ENCODE measurements at places on chromosomes 5 and 9.
A peak's percentile ranks its signal among the peaks of the same experiment; 100 is the strongest.

GRCh38 chr5:111753884-111754589 lies 3.0 kb downstream of the NREP start:
- DNase-seq = no peak

GRCh38 chr5:135141303-135142268 lies 107.6 kb upstream of the PITX1 start:
- DNase-seq = no peak

DNA sequence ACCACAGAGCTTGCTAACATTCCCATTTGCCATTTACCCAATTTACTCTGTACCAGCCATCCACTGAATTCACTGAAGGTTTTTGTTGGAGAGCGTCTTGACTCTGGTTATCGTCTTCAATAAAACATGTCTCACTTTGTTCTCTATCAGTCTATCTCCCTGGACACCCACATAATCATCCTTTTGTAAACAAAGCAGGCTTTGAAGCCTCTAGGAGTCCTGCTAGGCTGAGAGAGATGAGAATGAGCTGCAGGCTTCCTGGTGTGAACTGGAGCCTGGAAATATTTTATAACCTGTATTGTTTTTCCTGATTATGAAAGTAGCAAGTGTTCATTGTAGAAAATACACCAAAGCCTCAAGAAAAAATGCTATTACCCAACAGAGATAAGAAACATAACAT lies 140.6 kb upstream of the ZNF366 start:
- no peak for DNase-seq

GRCh38 chr5:76451031-76451701 lies 48.1 kb downstream of the IQGAP2 start:
- DNase-seq = no peak

- DNase-seq = no peak
Measured at GRCh38 chr5:54469622-54470021, 14.1 kb downstream of the HSPB3 start.

GRCh38 chr5:140351609-140352334 lies 5.4 kb upstream of the HBEGF start:
- DNase-seq = peak; percentile 75

GRCh38 chr9:38619556-38620447 lies 594 bp downstream of the ANKRD18A start:
- no peak for DNase-seq

GRCh38 chr9:97895695-97896332 lies 26.5 kb downstream of the TRMO start:
- no peak for DNase-seq

GRCh38 chr5:39102684-39103155 lies 28.5 kb upstream of the RICTOR start:
- DNase-seq = no peak

- no peak for DNase-seq
Measured at GRCh38 chr9:72533322-72533721, 11.9 kb downstream of the TMC1 start.

- DNase-seq = no peak
Measured at GRCh38 chr9:16642421-16643109, 227.9 kb downstream of the BNC2 start.

DNA sequence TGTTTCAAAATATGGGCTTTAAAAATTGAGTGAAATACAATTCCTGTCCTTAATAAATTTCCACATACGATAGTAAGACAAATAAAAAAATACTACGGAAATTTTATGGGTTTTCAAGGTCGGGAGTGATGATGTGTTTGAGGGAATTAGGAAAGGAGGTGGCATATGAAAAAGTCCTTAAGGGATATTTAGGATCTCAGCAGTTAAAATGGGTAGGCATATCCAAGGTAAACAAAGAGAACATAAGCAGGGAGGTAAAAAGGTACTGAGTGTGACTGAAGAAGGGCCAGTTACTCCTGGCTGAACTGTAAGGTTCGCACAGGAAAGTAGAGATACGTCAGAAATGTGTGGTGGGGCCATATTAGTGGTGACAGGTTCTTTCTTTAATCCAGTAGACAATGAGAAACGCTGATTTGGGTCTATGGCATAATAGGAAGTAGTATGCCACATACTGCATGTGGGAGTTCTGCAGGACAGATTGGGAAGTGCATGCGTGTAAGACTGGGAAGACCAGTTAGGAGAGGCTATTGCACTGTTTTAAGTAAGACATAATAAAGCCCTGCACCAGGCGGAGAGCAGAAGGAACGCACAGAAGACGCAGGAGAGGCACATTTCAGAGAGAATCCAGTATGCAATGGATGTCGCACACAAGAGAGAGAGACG lies 937 bp upstream of the HMGCR start:
- peak; percentile 72 for DNase-seq

DNA sequence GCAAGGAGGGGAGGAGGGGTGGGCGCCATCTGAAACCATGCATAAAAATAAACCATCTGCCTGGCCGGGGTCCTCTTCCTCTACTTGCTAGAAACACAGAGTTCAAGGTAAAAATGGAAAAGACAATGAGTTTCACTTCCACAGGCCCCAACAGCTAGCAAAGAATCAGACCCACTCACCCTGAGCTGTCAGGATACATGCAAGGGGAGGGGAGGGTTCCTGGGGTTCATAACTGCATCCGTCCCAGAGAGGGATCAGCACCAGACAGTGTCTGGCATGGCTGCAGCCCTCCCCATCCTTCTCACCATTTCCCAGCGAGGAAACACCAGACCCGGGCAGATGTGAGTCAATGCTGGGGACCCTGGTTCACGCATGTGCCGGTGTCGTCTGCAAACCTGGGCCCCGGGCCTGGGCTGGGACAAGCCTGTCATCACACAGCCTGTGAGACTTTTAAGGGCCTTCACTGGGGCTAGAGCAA lies 55.4 kb downstream of the SEMA4D start:
- no peak for DNase-seq

DNA sequence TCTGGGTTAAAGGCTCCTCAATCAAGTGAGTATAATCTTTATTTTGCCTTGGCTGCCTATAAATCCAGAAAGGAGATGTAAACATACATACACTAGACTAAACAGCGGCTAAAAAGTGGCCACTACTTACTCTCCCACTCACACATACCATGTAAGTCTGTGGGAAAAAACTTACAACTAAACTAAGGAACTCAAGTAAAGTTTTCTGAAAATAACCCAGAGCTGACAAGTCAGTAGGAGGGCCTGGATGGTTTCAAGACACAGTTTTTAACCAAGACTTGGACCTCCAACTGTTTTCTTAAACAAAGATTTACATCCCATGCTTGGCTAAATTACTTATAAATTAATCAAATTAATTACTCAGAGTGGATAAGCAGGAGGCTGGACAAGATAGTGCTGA lies 64.5 kb downstream of the CEP120 start:
- no peak for DNase-seq

GRCh38 chr9:4507306-4508130 lies 17.2 kb downstream of the SLC1A1 start:
- no peak for DNase-seq

GRCh38 chr5:134409321-134409720 lies 2.4 kb downstream of the CDKN2AIPNL start:
- DNase-seq = no peak

- DNase-seq = no peak
Measured at GRCh38 chr5:132673939-132674630, at the start of gene IL4. Gene IL4, plus strand, starts transcription at chr5:132673989. Its CDS starts 62 bp downstream, at chr5:132674051.

GRCh38 chr9:129640086-129640870 lies 1.7 kb downstream of the ASB6 start:
- no peak for DNase-seq

DNA sequence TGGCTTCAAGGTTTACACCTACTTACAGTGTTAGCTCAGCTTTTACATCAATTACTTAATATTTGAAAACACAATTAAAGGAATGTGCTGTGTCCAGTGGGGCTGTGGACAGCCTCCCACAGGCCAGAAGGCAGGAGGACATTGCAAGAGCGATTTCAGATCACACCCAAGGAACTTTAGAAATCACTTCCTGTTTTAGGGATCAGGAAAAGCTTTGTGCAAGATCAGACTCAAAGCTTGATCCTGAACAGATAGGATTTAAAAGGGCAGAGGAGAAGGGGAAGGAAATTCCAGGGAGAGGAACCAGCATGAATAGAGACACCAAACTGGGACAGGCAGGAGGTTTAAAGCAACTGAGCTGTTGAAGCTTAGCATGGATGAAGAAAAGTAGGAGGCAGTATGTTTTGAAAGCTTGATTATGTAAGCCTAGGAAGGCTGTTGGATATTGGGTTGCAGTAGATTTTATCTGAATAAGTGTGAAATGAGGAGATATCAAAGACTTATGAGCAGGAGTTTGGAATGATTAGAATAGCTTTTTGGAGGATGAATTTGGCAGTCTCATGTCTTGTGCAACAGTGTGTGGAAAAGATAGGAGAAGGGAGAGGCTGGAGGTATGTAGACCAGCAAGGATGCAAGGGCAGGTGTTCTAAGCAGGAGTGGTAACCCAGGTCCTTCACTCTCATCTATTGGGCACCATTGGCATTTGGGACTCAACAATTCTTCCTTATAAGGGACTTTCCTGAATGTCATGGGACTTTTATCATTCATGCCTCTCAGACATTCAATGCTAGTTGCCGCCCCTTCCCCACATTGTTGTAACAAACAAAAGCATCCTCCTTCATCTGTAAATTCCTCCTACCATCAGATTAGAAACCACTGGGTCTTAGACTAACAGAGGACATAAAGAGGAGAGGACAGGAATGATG lies 123.5 kb downstream of the TARS1 start:
- no peak for DNase-seq

All from hepatic stellate cell (primary cell).